ENCODE measurements at places on chromosomes 3 and 15. TPM values are rescaled to one million over a fixed set of nuclear protein-coding genes. Genes with fewer than 3 reads are reported as not detected.

DNA sequence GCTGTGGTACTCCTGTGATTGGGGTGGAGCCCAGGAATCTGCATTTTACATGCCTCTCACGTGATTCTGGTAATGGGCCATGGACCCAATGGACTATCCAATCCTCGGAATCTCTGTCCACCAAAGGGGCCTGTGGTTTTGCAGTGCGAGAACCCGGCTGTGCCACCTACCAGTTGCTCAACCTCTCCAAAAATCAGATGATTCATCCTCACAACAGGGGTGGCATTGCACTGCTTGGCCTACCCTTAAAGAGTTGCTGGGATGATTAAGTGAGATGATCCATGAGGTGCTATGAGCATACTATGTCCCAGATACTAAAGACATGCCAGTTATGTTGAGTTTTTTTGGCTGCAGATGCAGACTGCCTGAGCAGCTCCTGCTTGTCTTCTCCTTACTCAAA lies 5.1 kb downstream of the ANP32A start:
- peaks cover 5% of the 10 kb centered on the region for H3K4me1 ChIP-seq
- H3K27ac ChIP-seq = no peak overlapping the region
- no peak for DNase-seq
- no peak overlapping the region for H3K4me3 ChIP-seq

GRCh38 chr3:68360492-68360891 lies 571.9 kb downstream of the TAFA4 start:
- no peaks in the 10 kb centered on the region for H3K36me3 ChIP-seq
- H3K27me3 ChIP-seq = no peaks in the 10 kb centered on the region
- DNase-seq = no peak

- H3K27ac ChIP-seq = peak overlapping the region; percentile 86
- peaks cover 7% of the 10 kb centered on the region for H3K4me1 ChIP-seq
- H3K27me3 ChIP-seq = no peaks in the 10 kb centered on the region
- peak; percentile 48 for DNase-seq
Observed at GRCh38 chr3:113275929-113276750, 64.8 kb downstream of the BOC start.

DNA sequence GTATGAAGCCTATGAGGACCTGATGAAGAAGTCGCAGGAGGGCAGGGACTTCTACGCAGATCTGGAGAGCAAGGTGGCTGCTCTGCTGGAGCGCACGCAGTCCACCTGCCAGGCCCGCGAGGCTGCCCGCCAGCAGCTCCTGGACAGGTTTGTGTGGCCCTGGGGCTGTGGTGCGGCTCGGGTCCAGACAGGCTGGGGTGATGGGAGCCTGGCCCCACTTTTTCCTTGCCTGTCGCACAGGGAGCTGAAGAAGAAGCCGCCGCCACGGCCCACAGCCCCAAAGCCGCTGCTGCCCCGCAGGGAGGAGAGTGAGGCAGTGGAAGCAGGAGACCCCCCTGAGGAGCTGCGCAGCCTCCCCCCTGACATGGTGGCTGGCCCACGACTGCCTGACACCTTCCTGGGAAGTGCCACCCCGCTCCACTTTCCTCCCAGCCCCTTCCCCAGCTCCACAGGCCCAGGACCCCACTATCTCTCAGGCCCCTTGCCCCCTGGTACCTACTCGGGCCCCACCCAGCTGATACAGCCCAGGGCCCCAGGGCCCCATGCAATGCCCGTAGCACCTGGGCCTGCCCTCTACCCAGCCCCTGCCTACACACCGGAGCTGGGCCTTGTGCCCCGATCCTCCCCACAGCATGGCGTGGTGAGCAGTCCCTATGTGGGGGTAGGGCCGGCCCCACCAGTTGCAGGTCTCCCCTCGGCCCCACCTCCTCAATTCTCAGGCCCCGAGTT lies 29.0 kb downstream of the PTPN23 start:
- no peaks in the 10 kb centered on the region for H3K36me3 ChIP-seq
- DNase-seq = no peak
- no peaks in the 10 kb centered on the region for H3K27me3 ChIP-seq
- H3K4me3 ChIP-seq = no peak overlapping the region
- H3K27ac ChIP-seq = no peak overlapping the region

DNA sequence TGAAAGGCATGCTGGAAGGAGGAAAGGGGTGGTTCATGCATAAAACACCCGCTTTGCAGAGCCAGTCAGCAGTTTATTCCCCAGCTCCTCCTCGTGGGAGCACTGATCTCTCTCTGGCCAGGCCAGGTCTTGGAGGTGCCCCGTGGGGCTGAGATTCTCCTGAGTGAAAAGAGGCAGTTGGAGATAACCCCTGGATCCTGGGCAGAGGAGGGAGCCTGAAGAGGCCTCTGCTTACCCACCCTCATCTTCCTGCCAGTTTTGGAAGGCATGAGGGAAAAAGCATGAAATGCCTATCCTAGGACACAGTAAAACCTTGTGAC lies 108.3 kb downstream of the SEMA5B start:
- no peak overlapping the region for H3K27ac ChIP-seq
- H3K4me3 ChIP-seq = no peak overlapping the region
- no peaks in the 10 kb centered on the region for H3K4me1 ChIP-seq
- no peaks in the 10 kb centered on the region for H3K27me3 ChIP-seq

DNA sequence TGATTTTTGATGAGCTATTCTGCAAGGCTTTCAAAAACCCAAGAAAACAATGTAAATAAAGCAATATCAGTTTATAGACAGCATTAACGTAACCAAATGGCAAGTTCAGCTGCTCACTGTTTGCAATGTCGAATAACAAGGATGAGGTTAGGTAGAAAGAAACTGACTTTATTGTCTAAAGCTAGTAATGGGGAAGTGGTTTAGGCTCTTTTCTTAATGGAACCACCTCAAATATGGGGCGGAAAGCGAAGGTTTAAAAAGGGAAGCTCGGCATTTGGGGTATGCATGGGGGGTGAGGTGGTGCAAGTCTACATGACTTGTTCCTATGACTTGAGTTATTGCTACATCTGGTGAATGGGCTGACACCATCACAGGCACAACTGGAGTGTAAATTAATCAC lies 1060.2 kb downstream of the NSUN3 start:
- no peaks in the 10 kb centered on the region for H3K4me1 ChIP-seq
- H3K27me3 ChIP-seq = no peaks in the 10 kb centered on the region

DNA sequence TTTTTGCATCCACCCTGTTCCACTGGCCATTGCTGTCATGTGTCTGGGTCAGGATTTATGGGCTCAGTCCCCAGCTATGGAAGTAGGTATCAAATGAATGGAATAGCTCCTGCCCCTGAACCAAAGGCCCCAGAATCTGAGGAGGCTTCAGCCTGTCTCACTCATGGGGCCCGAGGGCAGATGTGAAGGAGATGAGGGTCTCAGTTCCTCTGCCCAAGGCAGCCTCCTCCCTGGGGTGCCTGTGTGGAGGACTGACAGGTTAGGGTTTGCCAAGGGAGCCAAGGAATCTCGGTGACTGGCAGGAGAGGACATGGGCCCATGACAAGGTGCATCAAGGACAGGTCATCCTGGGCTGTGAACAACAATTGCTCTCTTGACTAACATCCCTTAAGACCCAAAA lies 70.4 kb downstream of the CPN2 start:
- no peak overlapping the region for H3K4me3 ChIP-seq
- H3K27ac ChIP-seq = no peak overlapping the region
- H3K27me3 ChIP-seq = no peaks in the 10 kb centered on the region
- peaks cover 21% of the 10 kb centered on the region for H3K4me1 ChIP-seq
- DNase-seq = peak; percentile 9

DNA sequence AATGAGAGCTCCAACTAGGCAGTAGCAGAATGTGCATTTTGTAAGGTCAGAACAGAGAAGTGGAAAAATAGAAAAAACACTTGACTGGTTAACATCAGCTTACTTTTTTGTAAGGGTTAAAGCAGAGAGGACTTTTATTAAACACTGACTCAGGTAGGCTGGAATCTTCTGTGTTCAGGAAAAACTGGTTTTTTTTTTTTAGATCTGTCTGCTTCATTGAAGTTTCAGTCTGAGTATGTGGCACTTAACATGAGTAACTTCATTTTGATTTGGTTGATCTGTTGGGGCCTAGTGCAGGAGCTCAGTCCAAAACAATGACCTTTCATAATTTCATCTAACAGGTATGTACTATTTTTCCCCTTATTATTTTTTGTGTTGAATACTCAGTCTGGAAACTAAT lies 141.1 kb downstream of the DOCK3 start:
- H3K27ac ChIP-seq = no peak overlapping the region
- no peaks in the 10 kb centered on the region for H3K36me3 ChIP-seq
- H3K27me3 ChIP-seq = no peaks in the 10 kb centered on the region

DNA sequence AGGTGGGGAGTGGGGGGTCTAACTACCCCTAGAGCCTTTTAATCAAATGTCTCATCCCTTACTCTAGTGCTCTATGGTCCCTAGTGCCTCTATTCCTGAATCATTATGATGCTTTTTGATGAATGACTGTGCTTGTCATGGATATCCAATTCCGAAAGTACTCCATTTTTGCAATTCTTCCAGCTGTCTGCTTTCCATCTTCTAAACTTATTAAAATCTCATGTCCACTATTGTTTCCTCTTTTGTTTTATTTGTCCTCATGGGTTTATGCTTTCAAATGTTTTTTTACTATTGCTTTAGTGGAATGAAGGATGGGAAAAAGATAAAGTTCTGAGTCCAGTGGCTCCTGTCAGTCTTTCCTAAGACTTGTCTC lies 77.2 kb upstream of the KCNMB2 start:
- no peaks in the 10 kb centered on the region for H3K27me3 ChIP-seq
- no peaks in the 10 kb centered on the region for H3K36me3 ChIP-seq
- no peak overlapping the region for H3K27ac ChIP-seq
- H3K4me3 ChIP-seq = no peak overlapping the region

DNA sequence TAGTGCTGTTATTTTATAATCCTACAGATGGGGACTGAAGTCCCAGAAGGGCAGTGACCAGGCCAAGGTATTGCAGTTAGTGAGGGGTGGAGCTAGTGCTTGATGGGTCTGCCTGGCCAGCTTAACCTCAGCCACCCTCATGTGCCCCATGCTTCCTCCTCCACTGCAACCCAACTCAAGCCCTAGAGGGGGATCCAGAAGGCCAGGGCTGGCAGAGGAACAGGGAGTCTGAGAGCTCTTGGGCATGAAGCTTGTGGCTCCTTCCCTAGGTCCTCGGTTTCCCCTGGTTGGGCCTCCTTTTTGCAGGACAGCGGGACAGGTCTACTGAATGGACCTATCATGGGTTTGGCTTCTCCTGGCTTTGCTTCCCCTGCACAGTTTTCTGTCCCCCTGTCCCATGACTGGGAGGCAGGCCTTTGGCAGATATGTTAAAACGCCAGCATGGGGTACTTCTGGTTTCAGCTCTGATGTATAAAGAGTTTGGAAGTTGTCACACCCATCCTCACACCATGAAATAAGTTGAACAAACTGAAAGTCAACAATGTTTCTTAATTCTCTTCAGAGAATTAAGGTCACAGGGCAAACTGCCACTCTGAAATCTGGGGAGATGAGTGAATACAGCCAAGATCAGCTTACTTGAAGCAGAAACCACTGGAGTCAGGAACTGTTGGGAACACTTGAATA lies 103.3 kb downstream of the SMAD6 start:
- H3K4me3 ChIP-seq = no peak overlapping the region
- H3K27me3 ChIP-seq = no peaks in the 10 kb centered on the region
- no peak for DNase-seq
- H3K36me3 ChIP-seq = no peaks in the 10 kb centered on the region

DNA sequence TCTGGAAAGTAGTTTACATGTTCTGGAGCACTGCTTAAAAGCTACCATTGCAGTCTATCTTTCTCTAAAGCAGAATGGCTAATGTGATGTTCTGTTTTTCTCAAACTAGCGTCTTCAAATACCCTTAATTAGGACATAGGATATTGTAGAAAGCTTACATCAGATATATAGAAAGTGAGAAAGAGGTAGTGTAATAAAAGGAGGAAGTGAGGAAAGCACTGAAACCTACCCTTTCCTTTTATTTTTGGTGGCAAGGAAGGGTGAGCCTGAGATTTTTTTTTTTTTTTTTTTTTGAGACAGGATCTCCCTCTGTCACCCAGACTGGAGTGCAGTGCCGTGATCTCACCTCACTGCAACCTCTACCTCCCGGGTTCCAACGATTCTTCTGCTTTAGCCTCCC lies 9.4 kb downstream of the SENP2 start:
- no peaks in the 10 kb centered on the region for H3K27me3 ChIP-seq
- no peaks in the 10 kb centered on the region for H3K4me1 ChIP-seq
- no peak overlapping the region for H3K4me3 ChIP-seq
- no peak overlapping the region for H3K27ac ChIP-seq
- DNase-seq = no peak

- DNase-seq = no peak
- H3K4me3 ChIP-seq = no peak overlapping the region
- no peak overlapping the region for H3K27ac ChIP-seq
- no peaks in the 10 kb centered on the region for H3K27me3 ChIP-seq
Observed at GRCh38 chr3:45917146-45917898, 25.9 kb upstream of the CXCR6 start.

DNA sequence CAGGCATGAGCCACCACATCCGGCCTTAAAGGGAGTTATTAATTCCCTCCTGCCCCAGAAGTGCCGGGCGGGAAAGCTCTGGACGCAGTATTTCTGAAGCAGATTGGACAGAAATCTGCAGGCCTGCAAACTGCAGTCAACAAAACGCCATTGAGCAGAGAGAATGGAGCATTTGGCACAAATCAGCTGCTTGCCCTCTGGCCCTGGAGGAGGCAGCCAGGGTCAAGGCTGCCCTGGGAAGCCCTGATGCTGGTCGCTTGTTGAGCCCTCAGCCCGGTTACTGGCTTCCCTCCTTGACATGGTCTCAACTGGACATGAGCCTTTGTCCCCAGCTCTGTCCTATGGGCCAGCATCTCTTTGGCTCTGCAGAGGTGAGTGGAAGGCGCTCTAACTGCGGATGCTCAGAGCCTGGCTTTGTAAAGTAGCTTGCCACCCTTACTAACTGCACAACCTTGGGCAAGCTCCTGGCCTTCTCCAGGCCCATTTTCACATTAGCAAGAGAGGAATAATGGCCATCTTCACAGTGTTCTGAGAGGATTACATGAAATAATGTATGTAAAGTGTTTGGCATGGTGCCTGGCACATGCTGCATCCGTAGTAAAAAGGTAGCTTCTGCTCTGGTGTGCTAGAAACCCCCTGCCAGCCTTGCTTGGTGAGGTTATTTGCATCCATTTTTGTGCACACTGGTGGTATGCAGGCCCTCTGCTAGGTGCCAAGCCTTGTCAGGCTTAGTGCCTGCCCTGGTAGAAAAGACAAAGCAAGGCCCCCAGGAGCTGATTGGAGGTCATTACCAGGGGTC lies 4.1 kb downstream of the SEMA4B start:
- DNase-seq = no peak
- no peak overlapping the region for H3K27ac ChIP-seq
- H3K36me3 ChIP-seq = no peaks in the 10 kb centered on the region
- H3K27me3 ChIP-seq = no peaks in the 10 kb centered on the region
- peaks cover 5% of the 10 kb centered on the region for H3K4me1 ChIP-seq
- H3K4me3 ChIP-seq = no peak overlapping the region

DNA sequence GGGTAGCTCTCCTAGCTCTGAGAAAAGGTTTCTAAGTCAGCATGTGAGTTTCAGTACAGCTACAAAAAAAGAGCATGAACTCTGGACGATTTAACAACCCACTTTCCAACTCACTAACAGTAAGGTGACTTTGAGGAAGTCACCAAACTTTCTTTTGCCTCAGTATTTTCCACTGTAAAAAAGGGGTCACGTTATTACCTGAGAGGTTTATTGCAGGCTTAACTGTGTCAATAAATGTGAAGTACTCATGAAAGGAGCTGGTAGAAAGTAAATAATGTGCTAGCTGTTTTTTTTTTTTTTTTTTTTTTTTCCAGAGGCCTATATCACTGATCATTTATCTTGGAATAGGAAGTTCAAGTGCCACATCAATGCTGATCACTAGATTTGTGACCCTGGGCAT lies 89.3 kb downstream of the PLSCR2 start:
- no peak overlapping the region for H3K27ac ChIP-seq
- H3K4me1 ChIP-seq = no peaks in the 10 kb centered on the region
- no peaks in the 10 kb centered on the region for H3K36me3 ChIP-seq
- H3K4me3 ChIP-seq = no peak overlapping the region

Gene GRIP2
- total RNA-seq = 1.2 TPM

Gene CIAO2A
- 21.4 TPM for total RNA-seq

Gene LIPH
- total RNA-seq = not detected

Gene TGM5
- total RNA-seq = not detected
